ENCODE measurements at places on chromosomes 12 and 14.

DNA sequence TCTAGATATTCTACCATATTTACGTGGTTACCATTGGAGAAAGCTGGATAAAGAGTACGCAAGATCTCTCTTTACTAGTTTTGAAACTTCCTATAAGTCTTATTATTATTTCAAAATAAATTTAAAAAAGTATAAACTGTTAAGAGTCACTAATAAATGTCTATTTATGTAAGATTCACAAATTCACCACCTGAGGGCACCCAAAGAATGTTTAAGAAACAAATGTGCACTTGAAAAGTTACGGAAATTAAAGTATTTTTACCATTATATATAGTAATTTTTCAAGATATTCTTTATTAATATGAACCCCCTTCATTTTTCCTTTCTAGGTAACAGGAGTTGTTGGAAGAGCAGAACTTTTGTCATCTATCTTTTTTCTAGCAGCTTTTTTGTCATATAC, 11.9 kb downstream of the TMTC3 start:
- no peak for DNase-seq

- DNase-seq = no peak
These were observed 197.1 kb upstream of the FOXN3 start for GRCh38 chr14:89614009-89614691.

DNA sequence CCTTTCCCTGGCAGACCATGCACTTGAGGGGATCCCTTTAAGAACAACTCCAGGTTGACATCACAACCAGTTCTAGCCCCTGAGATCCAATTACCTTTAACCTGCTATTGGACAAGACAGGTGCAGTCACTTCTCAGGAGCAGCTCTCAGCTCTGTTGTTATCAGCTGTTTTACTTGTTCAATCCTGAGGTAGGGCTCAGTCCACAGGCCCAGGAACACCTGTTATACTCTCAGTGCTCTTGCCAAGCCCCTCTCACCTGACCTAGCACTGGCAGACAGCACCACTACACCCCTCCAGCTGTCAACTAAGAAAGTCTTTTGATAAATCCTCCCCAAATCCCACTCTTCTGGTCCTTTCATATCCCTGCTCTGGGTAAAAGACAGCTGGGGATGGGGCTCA, 163.9 kb upstream of the TMTC2 start:
- DNase-seq = no peak

DNA sequence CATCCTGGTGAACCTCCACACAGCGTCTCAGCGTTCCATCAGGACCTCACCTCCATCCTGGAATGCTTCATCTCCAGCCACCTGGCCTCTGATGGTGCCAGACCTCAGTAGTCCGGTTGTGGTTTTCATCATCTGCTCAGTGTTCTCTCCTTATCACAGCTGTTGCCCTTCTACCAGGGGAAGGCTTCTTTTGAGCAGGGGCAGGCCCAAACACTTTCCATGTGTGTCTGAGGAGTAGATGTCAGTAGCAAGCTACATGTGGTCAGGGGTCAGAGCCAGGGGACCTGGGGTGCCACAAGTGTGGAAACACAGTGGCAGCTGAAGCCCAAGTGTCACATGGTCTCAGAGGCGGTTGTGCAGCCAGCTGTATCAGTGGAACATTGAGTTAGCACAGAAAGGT, 30.2 kb upstream of the FGD4 start:
- no peak for DNase-seq

DNA sequence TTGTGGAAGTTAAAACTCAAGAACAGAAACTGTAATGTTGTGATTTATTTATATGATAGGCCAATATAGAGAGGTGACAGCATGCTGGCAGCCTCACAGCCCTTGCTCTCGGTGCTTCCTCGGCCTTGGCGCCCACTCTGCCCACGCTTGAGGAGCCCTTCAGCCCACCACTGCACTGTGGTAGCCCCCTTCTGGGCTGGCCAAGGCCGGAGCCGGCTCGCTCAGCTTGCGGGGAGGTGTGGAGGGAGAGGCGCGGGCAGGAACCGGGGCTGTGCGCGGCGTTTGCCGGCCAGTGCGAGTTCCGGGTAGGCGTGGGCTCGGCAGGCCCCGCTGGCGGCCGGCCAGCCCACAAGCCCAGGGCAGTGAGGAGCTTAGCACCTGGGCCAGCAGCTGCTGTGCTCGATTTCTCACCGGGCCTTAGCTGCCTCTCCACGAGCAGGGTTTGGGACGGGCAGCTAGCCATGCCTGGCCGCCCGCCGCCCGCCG, 65.8 kb upstream of the SLC8A3 start:
- no peak for DNase-seq

DNA sequence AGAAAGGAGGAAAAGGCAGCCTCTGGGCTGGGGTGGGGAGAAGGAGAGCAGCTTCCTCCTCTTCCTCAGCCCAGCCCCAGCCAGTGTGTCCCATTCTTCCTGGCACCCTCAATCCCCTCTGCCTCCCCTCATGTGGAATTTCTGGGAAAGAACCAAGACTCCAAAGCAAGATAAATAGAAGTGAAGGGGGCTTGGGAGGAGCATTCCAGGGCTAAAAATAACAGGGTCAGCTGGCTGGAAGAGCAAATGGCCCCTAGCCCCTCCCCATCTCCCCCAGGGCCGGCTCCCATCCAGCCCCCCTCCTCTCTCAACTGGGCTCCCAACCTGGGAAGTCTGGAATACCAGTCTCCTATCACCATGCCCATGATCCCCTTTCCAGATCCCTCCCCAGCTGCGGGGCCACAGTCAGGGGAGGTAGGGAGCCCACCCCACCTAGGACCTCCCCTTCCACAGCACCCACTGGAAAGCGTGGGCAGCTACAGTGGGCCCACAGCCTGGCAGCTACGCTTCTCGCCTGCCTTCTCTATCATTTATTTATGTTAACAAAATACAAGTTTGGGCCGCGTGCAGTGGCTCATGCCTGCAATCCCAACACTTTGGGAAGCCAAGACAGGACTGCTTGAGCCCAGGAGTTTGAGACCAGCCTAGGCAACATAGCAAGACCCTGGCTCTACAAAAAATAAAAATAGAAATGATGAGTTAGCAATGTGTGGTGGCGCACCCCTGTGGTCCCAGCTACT, 88.3 kb downstream of the IRF2BPL start:
- DNase-seq = no peak

DNA sequence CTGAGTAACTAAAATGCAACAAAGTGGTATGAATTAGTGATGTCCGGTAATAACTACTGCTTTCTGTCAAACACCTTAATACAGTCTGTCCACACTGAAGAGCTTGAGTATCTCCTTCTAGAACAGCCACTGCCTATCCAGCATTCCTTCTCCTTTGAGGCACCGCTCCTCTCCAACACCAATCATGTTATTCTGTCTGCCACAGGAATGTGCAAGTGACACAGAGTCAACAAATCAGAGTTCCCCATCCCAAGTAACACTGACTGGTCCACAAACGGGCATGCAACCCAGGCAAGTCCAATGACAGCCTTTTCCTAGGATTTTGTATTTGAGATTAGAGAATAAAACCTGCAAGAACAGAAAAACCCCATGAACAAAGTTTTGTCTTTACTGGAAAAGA, 3.8 kb downstream of the GXYLT1 start:
- DNase-seq = no peak

GRCh38 chr12:9648701-9649531, 20.6 kb upstream of the CLEC2D start:
- no peak for DNase-seq

DNA sequence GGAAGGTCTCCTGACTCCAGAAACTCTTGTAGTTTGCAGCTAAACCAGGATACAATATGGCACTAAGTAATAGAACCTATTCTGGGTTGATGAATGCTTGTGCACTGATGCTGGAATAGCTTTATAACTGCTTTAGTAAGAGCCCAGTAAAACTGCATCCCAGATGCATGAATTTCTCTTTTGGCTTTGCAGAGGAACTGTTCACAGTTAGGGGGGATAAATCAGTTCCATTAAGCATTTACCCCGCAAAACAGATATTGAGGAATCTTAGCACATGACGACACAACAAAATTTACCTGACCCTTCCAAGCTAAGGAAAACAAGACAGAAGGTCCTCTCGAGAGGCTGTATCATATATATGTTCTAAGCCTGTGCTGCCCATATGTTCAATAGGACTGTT, 457.4 kb downstream of the FOXG1 start:
- DNase-seq = no peak

DNA sequence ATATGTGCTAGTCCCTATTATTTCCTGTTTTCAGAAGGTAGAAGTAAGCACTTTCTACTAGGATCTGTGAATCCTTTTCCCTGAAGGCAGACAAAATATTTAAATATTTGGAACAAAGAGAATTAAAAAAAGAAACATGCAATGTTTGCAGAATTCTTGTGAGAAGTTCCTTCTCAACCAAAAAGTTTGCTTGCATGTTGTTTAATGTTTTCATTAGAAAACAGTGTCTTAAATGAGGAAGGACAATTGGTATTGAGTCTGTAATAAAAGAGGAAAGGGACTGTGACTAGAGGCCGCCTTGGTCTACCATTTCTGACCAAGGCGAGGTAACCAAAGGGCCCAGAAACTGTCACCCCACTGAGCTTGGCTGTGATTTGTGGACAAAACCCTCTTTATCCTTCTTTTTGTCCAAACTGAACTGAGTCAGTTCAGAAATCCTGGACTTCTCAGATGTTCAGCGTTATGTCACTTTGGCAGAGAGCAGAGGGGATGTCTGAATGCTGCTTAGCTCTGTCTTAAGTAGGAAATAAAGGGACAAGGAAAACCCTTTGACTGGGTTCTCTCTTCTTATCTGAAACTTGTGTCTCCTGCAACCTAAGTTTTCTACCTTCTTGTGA, 129.8 kb upstream of the CPM start:
- no peak for DNase-seq

- no peak for DNase-seq
These were observed 764 bp downstream of the RBM25 start for GRCh38 chr14:73058922-73059673.

DNA sequence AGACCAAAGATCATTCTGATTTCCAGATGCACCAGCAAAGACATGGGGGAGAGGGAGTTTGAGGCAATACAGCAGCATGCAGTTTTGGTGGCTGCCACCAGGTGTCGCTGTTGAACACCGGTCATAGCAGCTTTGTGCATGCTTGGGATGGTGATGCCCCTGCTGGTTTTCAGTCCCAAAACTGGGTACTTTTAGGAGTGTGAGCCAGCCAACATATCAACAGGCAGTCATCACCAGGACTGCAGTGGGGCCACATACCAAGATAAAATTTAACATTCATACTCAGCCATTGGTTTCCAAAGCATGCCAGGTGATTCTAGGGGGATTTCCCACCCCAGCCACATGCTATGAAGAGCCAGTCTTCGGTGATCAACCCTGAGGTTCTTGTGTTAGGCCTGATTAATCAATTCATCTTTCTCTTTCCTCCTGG, 64.2 kb downstream of the PHETA1 start:
- DNase-seq = peak; percentile 27

- no peak for DNase-seq
These were observed 12.4 kb upstream of the SYNDIG1L start for GRCh38 chr14:74438351-74438915.

- DNase-seq = no peak
These were observed 9.7 kb downstream of the RHOF start for GRCh38 chr12:121783766-121784165.

DNA sequence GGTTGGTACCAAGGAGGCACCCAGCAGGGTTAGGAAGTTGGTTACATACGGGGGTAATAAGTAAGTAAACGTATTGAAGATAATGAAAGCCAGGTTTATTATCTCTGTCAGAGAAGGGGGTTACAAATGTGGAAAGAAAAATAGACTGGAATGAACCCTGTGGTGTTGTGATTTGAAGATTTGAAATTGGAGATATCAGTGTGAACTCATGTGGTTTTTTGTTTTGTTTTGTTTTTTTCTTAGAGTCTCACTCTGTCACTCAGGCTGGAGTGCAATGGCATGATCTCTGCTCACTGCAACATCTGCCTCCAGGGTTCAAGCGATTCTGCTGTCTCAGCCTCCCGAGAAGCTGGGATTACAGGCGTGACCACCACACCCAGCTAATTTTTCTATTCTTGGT, 14.1 kb upstream of the SLC25A3 start:
- DNase-seq = no peak

DNA sequence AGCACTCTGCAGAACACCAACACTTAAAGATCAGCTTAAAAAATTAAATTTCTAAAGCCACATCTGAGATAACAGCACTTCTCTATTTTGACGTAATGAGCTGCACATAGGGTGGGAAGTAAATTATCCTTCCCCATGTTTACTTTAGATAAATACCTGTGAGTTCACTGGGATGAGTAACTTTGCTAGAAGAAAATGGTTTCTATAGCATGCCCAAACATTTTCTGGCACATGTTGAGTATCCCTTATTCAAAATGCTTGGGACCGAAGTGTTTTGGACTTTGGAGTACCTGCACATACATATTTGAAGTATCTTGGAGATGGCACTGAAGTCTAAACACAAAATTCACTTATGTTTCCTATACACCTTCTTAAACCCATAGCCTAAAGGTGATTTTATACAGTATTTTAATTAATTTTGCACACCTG, 6.6 kb downstream of the SLC38A2 start:
- no peak for DNase-seq

GRCh38 chr12:15789220-15790171, at the start of gene EPS8:
TSS of gene EPS8 (minus strand) at chr12:15789388. CDS start at chr12:15682951, 106,437 bp downstream.
- peak; percentile 87 for DNase-seq

DNA sequence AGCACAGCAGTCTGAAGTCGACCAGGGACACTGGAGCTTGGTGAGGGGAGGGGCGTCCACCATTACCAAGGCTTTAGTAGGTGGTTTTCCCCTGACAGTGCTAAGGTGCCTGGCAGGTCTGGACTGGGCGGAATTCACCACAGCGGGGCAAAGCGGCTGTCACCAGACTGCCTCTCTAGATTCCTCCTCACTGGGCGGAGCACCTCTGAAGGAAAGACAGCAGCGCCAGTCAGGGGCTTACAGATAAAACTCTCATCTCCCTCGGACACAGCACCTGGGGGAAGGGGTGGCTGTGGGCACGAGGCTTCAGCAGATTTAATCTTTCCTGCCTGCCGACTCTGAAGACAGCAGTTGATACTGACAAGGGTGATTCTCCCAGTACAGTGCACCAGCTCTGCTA, 39.1 kb downstream of the DDHD1 start:
- DNase-seq = no peak

DNA sequence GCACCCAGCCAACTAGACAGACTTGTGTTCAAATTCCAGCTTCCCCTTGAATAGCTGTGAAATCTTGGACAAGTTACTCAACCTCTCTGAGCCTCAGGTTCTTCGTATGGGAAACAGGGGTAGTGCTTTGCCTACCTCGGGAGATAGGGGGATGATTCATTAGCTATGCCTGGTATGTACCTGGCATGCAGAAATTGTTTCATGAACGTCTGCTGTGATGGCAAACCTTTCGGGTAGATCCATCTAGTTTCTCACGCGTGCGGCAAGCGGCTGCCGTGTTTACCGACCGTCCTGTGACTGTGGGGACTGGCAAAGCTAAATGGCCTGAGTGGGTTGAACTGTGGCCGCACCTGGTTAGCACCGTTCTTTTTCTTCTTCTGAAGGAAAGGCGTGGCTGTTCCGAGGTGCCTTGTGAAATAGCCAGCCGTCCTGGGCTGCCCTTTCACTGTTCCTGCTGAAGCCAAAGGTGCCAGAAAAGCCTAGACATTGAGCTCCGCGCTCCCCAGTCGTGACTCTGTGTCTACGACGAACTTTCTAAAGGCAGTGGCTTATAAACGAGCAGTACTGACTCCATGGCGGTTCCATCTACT, 40.6 kb upstream of the MED13L start:
- DNase-seq = no peak

Data from activated CD8-positive, alpha-beta memory T cell treated with anti-CD3 and anti-CD28 coated beads, Interleukin-2, amount 50 U/mL, for 4 hours (primary cell).